SW 1271 (cell line): ENCODE measurements at places on chromosomes 11 and 22.

GRCh38 chr11:103652013-103652412 is 384.4 kb upstream of the DDI1 start:
- no peak for DNase-seq

- no peak for DNase-seq
Measured at GRCh38 chr22:42887523-42888507, 30.7 kb upstream of the ARFGAP3 start.

GRCh38 chr11:126751242-126751641 is 249.3 kb downstream of the KIRREL3 start:
- DNase-seq: no peak

DNA sequence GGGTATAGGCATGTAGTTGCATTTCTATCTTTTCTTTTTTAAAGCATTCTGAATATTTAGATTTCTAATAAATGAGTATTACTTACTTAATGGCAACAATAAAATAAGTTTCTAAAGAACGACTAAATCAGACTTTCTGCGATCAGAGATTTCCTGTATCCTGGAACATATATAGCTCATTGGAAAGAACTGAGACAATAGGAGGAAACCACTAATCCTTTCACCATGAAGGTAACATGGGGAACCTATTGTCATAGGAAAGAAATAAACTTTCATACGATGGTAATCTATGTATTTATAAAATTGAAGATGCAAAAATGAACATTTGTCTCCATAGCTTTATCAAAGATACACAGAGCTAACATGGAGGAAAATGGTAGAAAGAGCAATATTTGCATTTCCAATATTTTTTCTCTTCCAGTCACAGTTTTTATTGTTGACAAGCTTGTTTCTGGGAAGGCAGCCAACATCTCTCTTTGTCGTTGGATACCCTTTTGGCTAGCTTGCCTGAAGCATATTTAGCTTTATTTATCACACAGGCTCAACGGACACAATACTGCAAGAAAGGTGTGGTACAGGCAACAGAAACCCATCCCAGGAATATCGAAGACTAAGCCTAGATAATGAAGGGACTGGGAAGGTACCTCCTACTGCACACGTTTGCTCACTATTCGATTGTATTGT is 293.3 kb upstream of the MPPED2 start:
- DNase-seq: no peak

GRCh38 chr11:59659981-59660380 is 8.9 kb downstream of the PATL1 start:
- DNase-seq: no peak

DNA sequence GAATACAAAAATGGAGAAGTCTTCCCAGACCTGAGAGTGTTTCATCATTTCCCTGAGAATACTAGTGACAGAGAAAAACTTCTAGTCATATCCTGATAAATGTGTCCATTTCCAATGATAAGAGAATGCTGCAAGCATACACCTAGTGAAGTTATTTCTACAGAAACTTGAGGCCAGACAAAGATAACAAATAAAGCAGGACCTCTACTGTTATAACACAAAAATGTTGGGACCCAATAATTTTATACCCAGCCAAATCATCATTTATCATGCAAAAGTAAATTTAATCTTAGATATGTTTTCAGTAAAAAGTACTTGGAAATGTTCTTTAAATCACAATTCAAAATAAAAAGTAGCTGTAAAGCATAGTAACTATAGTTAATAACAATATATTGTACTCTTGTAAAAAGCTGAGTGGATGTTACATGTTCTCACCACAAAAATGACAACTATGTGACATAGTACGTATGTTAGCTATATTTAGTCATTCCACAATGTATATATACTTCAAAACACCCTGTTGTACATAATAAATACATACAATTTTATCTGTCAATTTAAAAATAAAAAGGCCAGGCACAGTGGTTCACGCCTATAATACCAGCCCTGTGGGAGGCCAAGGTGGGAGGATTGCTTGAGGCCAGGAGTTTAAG is 12.6 kb downstream of the RRAS2 start:
- no peak for DNase-seq
